CD4-positive, alpha-beta T cell treated with Interleukin-15 for 1 hour (primary cell): ENCODE measurements at places on chromosomes 5 and 9.

DNA sequence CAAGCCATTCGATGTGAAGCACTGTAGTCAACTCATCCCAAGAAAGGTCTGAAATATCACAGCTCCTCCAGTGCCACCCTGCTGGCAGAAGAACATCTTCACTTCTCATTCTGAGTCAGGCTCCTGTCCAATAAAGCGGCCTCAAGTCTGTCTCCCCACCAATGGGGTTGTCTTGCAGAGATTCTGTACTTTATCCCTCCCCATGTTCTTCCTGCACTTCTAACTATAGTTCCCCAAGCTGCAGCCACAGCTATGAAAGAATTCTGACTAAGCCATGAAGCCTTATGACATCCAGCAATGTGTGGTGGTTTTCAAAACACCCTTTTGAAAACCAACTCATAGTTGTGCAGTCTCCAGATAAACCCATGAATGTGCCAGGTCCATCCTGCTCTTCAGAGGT is 6.8 kb downstream of the MACROH2A1 start:
- DNase-seq: peak; percentile 48

- no peak for DNase-seq
Observed at GRCh38 chr9:74724317-74724716, 163.4 kb downstream of the TRPM6 start.

DNA sequence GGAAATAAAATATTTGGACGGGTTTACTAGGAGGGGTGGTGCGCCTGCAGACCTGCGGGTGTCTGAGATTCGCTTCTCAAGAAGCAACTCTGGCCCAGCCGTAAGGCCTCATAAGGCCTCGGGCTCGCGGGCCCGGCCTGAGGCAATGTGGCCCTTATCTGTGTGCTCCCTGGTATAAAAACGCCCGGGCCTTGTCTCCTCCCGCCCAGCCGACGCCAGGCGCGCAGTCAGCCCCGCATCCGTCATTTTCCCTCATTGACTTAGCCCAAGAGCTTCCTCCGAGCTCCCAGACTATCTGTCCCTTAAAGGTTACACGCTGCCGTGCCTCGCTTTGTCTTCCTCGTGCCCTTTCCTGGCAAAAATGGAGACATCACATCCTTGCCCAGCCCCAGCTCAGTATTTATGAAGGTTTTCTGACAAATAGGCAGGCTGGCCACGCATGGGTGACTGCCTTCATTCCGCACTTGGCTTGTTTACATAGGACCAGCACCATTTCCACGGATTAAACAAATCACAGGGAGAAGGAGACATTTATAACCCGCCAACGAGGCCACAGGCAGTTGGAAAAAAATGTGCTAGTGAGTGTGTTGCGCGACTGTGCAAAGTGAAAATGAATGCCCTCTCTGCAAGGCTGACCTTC is 74.5 kb upstream of the TBCA start:
- no peak for DNase-seq

DNA sequence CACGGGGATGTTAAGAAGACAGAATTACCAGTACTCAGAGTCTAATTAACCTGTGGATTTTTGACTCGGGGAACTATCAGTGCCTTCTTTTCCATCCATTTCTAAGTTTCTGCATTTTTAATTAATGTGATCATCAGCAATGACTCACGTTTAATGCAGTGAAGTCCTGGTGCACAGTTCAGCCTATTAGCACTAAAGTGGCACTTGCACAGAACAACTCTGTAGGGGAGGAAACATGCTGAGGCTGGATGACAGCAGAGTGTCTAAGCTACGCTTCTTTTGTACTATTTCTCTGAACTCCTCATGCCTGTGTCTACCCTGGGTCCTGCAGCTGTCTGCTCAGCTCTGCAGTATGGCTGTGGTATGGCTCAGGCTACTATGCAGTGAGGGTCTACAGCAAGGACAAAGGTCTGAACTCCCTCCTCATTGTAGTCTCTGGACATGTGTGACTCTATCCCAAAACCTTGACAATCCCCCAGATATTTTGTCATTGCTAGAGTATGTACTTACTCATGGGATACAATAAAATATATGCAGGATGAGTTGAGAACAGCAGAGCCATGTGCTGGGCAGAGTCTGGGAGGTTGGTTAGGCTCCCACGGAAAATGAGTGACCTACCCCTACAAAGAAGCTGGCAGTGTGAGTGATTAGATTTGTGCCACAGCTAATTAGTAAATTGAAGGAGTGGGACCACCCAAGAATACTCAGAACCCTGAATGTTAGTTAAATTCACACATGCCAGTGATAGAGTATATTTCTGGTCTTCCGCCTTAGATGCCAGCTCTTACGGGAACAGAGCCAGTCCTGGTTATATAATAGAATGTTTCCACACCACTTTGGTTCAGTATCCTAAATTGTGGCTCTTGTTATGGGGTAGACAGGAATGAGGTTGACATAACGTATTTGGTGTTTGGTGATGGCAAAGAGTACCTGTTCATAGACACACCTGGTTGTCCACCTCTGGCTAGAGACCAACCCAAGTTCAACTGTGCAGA is 148.0 kb downstream of the GHR start:
- no peak for DNase-seq

- DNase-seq: no peak
Observed at GRCh38 chr5:110852053-110852452, 113.2 kb downstream of the SLC25A46 start.

DNA sequence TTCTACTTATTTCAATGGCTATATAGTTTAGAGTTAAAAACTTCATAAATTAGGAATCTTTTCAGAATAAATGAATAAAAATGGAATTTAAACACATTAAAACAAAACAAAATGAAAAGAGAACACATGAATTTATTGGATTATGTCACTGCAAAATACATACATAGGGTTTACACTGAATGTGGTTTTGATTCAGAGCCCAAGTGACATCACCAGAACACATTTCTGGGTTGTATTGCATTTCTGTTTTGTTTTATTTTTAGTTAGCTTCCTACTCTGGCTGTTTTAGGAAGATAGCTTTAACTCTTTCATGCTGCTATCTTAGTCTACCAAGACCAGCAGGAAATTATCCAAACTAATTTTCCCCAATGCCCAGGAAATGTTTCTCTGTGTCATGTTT is 1935.0 kb downstream of the EFNA5 start:
- no peak for DNase-seq

- peak; percentile 52 for DNase-seq
Observed at GRCh38 chr5:141914199-141914743, 9.4 kb upstream of the DELE1 start.

- DNase-seq: no peak
Observed at GRCh38 chr5:18740301-18740700, 1106.0 kb downstream of the TAF11L14 start.

DNA sequence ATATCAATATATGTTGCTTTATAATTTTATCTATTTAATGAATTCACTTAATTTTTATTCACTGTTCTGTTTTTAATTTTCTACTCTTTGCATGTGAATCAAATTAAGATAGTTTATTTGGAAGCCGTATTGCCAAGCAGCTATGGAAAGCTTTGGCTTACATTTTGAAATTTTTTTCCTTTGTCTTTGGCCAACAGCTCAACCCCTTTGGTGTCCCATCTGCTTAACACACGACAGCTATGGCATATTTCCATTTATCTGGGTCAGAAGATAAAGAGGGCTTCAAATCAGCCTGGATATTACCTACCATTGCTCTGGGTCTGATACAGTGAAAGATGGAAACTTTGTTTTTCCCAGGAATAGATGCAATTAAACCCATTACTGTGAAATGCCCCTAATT is 201.0 kb downstream of the WDR70 start:
- DNase-seq: no peak

DNA sequence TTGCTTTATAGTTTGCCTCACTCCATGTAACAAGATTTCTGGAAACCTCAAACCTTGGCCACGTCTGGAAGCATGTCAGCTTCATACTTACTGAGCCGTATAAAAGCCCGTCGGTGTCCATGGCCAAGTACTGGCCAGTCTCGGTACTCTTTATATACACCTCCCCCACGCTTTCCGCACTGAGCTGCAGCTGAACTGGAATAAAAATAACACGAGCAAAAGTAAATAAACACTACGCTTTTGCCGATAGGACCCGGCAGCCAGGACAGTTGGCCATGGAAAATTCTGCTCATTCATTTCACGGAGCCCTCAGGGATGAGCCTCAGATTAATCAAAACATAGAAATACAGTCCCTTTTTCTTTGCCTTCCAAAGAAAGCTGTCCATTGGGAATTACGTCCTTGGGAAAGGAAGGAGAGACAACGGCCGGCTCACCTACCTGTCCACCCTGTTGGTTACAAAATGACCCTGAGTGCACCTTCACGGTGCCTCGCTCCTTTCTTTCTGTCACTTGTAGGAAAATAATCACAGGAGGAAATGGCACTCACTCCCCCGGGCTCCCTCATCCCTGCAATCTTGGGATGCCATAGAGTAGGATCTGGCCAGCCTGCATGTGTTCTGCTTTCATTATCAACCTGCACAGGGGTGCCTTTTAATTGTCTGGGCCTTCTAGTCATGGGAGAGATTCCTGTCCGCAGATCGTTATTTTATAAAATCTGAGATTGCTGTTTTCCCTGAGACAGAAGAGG is 85.1 kb downstream of the FGF1 start:
- DNase-seq: no peak

- peak; percentile 83 for DNase-seq
Observed at GRCh38 chr9:91164724-91165520, 196.8 kb downstream of the AUH start.

DNA sequence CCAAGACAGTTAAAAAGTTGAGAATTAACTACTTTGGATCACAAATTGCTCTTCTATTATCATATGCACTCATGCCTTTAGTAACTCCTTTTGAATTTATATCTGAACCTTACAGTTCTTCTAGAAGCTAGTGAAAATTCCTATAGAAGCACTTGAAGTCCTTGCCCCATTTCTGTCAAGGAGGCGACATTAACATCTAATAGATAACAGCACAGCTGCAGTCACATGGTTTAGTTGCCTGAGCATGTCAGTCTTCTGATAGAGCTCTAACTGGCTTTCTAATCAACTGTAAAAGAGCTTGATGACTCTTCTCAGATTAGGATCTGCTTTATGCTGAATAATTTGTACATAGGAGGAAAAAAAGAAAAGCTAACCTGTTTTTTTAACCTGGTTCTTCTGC is 9.0 kb downstream of the RFESD start:
- no peak for DNase-seq

GRCh38 chr9:105994970-105995369 is 300.6 kb downstream of the TMEM38B start:
- DNase-seq: no peak

DNA sequence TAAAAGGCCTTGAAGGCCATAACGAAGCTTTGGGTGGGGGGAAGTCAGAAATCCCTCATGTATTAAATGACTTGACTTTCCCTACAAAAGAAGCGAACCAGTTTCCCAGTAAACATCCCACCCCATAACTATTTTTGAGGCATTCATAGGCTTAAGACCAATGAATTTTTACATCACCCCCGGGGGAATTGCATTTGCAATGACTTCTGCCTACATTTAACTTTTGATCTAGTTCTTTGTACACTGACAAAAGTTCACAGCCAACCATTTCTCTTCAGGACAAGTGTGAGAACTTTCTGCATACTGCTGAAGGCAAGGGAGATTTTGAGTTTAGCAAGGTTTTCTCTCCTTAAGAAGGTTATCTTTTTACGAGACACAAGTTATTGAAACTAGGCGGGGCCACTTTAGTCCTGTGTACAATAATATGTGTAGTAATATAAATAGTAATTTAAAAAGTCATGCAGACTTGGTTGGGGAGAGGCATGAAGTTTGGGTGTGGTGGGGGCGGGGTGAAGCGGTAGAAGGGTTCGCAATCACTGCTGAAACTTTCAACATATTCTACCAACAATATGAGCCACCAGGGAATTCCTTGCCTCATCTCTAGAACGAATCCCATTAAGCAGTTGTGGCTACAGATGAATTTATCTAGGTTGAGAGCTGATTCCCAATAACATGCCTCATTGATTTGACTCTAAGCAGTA is 2.5 kb downstream of the TJP2 start:
- DNase-seq: no peak

DNA sequence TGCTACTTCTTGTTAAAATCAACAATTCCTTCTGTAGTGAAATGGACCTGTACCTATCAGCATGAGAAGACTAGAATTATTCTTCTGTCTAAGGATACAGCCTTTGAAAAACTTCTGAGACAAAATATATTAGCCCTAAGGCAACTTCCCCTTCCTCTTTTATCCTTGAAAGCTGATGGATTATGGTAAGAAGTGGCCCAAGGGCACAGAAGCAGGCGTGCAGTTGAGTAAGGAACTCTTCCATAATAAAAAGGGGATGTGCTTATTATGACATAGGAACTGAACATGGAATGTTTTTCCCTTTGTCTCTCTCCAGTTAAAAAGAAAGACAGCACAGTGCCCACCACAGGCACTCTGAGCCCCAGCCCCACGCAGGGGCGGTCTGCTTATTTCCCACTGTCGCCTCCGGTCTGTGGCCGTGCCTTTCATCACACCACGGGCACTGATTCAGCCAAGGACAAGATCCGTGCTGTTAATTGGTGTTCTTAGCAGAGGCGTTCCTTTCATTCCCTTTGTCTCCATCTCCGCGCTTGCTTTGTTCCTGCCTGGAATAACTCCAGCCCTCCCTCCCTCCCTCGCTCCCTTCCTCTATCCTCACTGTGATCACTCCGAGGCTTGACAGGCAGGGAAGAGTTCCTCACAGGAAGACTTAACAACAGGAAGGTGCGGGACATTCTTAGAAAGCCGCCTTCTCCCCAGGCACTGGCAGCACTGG is 135.9 kb upstream of the OTULINL start:
- no peak for DNase-seq

GRCh38 chr5:140342896-140343295 is 3.5 kb downstream of the HBEGF start:
- DNase-seq: no peak

GRCh38 chr5:312845-313244 is 8.7 kb upstream of the AHRR start:
- no peak for DNase-seq

DNA sequence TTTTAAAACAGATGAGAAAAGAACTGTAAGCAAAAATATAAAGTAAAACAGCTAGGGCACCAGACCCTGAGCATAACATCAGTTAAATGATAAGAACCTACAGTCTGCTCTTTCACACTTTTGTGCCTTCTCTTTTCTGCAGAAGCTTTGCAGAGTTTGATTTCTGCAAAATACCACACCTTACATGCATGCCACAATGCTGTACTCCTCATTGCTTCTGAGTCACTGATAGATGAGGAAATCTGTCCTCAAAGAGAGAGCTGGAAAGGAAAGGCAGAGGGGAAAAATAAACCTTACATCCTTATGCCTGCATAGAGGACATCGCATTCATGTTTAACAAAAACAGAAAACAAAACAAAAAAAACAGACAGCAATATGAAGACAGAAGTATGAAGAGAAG is 142.9 kb downstream of the ATPSCKMT start:
- DNase-seq: no peak

GRCh38 chr5:41735213-41735612 is 135.0 kb downstream of the OXCT1 start:
- no peak for DNase-seq

- no peak for DNase-seq
Observed at GRCh38 chr5:58245476-58245840, 214.4 kb downstream of the PLK2 start.

- no peak for DNase-seq
Observed at GRCh38 chr5:133400831-133401351, 211.4 kb downstream of the FSTL4 start.

- DNase-seq: no peak
Observed at GRCh38 chr9:123561046-123561445, 205.0 kb downstream of the CRB2 start.
